A549 (cell line): ENCODE measurements at places on chromosomes 11 and 22.

DNA sequence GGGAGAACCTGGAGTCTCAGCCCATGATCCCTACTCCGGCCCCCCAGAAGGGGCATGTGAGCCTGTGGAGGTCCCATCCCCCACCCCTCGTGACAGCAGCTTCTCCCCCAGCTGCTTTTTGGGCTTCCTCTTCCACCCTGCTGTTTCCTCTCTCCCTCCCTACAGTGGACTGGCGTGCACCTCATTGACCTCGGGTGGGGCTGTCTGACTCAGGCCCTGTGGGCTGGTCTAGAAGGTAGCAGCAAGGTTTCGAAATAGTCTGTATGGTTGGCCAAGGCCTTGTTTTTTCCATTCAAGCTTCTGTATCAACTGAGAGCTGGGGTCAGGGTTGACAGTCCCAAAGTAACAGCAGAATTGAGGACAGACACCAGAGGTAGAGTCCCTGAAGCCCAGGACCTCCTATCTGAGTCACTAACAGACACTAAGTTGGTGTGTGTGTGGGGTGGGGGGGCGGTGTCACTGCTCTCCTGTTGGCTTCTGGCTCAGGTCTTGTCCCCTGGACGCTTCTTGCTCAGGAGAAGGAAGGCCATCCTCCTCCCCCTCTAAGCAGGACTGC is 7.7 kb downstream of the SLC37A2 start:
- no peak for DNase-seq

- no peak for DNase-seq
Measured at GRCh38 chr11:107439586-107440167, 17.9 kb downstream of the CWF19L2 start.

- no peak for DNase-seq
Measured at GRCh38 chr11:95230810-95231126, 234 bp downstream of the SESN3 start.

DNA sequence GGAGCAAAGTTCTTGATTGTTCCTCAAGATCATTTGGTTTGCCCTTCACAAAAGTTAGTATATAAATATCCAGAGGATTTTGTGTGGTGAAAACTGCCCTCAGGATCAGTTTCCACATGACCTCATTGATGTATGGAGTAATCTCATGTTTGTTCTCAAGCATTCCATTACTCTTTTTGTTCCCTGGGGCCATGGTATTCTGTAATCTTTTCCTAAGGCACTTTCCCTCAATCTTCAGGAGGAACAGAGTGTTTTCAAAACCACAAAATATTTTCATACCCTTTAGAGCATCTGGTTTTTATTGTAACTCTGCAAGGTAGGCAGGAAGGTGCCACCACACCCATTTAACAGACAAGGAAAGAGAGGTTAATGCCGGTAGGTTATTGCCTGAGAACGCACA is 99.6 kb downstream of the FAM181B start:
- no peak for DNase-seq

- DNase-seq = no peak
Measured at GRCh38 chr22:34763496-34763895, 302.5 kb upstream of the ISX start.

DNA sequence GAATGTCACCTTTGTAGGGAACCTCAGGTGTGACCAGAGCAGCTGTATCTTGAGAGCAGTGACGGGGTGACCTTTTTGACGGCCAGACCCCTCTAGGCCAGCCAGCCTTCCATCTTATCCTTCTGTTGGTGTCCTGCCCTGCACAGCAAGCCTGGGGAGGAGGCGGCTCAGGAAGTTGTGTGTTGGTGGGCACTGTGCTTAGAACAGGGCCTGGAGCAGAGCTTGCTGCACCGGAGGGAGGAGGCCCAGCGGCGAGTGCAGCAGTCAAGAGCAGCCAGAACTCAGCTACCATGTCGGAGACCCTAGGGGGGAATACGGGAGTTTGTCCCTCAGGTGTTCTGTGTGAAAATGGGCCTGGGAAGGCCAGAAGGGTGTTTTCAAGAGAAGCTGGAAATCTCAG is 129.4 kb downstream of the OSBP2 start:
- no peak for DNase-seq

DNA sequence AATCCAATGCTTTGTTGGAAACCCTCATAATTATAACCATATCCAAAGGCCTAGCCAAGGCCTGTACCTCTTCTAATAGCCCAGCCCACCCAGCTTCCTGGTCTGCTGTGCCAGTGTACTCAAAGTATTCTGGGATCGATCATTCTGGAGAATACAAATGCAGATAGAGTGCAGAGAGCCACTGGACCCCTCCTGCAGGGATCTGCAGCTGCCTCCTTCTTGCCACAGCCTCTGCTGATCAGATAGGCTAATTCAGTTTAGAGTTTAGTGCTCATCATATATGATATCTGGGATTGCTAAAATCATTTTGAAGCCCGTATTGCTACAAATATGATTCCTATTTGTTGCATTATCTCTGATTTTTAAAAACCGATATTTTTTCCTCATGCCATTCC is 17.5 kb downstream of the CASP5 start:
- no peak for DNase-seq

- DNase-seq = no peak
Measured at GRCh38 chr11:126123686-126124085, 61.0 kb upstream of the CDON start.

DNA sequence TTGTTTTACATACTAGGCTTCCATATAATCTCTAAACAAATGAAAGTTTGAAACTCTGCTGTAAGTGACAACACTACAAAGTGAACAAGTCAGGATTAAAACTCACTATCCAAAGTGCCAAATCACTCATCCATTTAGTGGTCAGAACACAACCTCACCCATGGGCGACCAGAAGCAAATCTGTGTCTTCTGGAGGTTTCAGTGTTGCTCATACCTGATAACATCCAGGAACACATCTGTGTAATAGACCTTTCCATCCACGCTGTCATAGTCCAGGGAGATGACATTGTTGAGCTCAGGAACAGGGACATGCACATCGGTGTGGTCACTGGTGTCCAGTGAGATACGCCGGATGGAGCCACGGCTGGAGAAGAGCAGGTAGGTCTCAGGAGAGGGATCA is 28.5 kb upstream of the CKAP5 start:
- no peak for DNase-seq

DNA sequence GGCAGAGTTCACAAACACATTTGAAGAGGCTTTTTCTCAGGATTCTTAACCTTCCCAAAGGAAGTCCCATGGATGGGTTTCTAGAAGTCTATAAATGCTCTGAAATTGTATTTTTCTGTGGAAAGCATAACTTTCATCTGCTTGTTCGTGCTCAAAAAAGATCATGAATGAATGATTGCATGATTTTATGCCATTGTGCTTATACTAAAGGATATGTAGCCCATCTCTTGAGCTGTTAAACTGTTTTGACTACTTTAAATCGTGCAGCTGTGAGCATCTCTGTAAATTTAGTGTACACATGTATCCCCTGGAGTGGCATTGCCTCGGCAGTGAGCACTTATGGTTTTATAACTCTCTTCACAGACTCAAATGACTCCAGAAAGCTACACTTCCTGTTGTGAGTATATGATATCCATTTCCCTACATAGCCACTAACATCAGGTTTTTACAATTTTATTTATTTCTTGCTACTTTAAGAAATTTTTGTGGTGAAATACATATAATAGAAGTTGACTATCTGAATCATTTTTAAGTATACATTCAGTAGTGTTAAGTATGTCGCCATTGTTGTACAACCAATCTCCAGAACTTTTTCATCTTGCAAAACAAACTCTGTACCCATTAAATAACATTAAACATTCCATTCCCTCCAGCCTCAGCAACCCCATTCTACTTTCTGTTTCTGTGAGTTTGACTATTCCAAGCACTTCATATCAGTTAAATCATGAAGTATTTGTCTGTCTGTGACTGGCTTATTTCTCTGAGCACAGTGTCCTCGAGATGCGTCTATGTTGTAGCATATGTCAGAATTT is 8.0 kb downstream of the NEAT1 start:
- peak; percentile 62 for DNase-seq
